ENCODE measurements at places on chromosomes 1 and 21.

GRCh38 chr1:9592510-9593075 lies 3.9 kb downstream of the TMEM201 start:
- no peak for DNase-seq

DNA sequence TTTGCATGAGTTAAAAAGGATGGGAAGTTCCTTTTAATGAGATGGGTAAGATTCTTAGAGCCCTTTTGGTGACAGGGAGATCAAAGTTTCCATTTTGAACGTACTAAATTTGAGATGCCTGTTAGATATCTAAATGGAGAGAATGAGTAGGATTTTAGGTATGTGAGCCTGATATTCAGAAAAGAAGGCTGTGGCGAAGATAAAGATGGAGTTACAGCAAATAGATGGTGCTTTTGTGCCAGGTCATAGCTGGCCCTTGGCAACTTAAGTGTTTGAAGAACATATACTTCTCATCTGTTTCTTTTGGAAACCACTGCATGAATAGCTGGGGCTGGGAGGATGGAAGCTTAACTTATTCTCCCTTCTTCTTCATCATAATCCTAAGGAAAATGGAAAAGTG lies 282.5 kb downstream of the PTBP2 start:
- DNase-seq = no peak

DNA sequence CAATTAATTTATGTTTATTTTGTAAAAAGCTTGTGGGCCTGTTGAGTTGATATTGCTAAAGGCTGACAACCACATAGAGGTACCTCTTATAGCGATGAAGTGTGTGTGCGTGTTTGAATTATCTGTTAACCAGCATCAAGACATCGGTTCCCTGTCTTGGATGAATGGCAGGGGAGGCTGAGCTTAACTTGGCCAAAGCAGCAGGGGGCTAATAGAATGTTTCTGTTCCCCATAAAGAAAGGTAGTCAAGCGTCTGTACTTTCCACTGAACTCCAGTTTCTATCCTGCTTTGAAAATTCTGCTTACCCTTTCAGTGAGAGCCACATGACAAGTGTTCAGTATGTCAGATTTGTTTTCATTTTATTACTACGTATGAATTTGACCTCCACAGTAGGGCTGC lies 63.0 kb downstream of the ROR1 start:
- no peak for DNase-seq

GRCh38 chr1:6417961-6418667 lies 1.6 kb downstream of the HES2 start:
- DNase-seq = no peak

GRCh38 chr1:204293605-204294337 lies 66.0 kb downstream of the PLEKHA6 start:
- no peak for DNase-seq

DNA sequence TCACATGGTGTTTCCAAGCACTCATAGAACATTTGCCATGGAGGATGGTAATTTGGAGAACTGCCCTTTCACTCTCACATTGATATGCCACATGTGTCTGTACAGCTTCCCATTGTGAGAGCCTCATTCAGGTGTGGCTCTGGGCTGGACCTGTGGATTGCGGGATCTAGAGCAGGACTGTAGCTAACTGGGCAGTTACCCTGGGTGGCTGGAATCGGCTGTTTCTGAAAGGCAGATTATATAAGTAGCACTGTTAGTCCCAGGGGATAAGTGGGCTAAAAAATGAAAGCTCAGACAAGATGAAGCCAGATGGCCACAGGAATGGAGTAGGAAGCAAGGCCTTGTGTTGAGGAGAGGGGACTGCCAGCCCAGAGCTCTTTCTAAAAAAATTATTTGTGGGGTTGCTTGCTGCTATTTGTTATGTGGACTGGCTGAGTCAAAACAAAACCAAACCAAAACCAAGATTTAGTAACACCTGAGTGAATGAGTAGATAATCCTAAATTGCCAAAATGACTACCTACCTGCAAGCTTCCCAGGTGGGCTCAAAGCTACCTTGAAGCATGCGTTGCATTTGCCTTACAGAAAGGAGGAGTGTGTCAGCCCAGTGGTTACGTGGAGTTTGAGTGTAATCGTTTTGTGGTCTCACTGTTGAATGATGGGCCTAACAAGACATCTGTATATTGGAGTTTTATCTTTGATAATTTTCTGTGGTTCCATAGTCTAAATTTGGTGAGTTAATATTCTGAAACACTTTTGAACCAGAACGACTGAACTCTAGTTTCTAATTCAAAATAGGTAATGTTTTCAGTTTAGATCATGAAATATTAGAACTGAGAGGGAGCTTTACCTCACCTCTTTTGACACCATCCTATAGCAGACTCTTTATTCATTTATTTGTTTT lies 58.0 kb downstream of the SDCCAG8 start:
- DNase-seq = no peak

- no peak for DNase-seq
Observed at GRCh38 chr21:28817871-28818270, 174.8 kb downstream of the LTN1 start.

- no peak for DNase-seq
Observed at GRCh38 chr1:184449916-184450315, 63.1 kb downstream of the C1orf21 start.

DNA sequence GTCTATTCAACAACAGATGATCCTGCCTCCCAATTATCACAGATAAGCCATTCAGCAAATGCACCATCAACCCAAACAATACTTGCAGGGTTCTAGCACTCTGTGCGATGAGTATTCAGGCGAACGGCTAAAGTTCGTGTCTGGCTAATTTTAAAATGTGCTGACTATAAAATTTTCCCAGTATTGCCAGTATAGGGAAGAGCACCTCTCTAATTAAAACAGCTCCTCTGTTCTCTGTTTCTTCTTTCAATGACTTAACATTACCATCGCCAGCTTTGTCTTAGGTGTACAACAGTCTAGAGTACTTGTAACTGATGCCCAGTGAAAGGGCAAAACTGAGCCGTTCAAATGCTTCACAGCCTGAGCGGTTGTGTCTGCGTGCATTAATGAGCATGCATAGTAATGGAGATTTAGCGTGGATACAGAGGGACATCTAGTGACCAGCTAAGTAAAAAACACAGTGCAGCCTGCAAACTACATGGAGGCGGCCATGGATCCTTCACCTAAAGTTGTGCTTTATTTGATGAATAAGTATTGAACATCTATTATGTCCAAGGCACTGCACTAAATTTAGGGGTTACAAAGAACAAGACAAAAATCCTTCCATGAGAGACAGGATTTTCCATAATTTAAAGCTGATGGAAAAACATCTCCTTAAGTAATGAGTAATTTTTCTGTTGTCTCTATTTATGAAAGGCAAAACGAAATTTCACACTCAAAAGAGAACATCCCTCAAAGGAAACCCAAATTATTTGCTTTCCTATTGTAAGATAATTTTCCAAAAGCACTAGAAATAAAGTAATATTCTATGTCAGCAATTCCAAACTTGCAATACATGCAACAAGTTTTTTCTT lies 120.0 kb downstream of the SETD4 start:
- peak; percentile 60 for DNase-seq

All from RCC 7860 (cell line).